ENCODE measurements at places on chromosomes 6 and 20. TPM values are rescaled to one million over a fixed set of nuclear protein-coding genes. Genes with fewer than 3 reads are reported as not detected.
A peak's percentile ranks its signal among the peaks of the same experiment; 100 is the strongest.

The HFE gene
- total RNA-seq = 9.2 TPM

DNA sequence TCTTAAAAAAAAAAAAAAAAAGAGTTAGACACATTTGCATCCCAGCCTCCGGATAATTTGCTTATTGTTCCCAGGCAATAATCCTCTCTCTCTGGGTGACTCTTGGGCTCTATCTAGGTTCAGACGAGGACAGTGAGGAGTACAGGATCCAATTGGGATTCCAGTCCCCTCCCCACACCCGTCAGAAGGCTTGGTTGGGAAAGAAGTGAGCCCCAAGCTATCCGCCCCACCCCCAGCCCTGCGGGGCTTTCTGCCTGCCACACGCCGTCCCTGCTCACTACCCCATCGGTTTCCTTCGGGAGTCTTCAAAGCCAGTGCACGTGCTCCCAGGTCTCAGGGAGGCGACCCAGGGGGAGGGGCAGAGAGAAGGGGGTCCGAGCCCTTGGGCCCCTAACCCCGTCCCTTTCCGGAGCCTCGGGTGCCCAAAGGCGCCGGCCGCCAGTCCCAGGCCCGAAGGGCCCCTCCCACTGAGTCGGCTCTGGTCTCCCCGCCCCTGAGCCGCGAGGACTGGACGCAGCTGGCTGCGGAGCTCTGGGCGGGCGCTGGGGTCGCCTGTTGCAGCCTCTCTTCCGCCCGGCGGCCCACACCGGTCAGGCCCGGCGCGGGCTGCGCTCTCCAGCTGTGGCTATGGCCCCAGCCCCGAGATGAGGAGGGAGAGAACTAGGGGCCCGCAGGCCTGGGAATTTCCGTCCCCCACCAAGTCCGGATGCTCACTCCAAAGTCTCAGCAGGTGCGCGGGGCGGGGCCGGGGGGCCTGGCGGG lies 2.5 kb downstream of the MYMX start:
- DNase-seq = peak; percentile 94

- no peak for DNase-seq
Measured at GRCh38 chr6:168494726-168495125, 53.7 kb downstream of the SMOC2 start.

GRCh38 chr6:170041526-170041925 lies 249.4 kb downstream of the DLL1 start:
- DNase-seq = no peak

GRCh38 chr20:22577515-22578220 lies 6.7 kb downstream of the FOXA2 start:
- DNase-seq = peak; percentile 88

The COL9A1 gene
- not detected for total RNA-seq

GRCh38 chr6:139777202-139777970 lies 402.9 kb upstream of the CITED2 start:
- no peak for DNase-seq

The SPTLC3 gene
- total RNA-seq = 35.3 TPM

GRCh38 chr20:54340667-54341081 lies 132.8 kb downstream of the PFDN4 start:
- no peak for DNase-seq

DNA sequence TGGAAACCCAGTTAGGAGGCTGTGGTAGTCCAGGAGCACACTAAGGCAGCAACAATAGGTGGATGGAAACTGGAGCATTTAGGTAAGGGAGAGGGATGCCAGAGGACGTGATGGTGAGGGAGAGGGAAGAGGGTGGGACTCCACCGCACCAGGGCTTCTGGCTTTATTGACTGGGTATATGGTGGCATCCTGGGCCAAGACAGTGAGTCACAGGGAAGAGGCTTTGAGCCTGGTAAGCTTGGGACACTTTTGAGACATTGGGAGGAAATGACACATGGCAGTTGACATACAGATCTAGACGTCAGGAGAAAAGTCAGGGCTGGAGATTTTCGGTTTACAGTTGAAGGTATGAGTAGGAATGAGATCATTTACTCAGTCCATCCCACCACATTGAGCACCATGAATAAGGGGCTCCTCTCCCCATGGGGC lies 14.9 kb downstream of the NT5E start:
- no peak for DNase-seq

DNA sequence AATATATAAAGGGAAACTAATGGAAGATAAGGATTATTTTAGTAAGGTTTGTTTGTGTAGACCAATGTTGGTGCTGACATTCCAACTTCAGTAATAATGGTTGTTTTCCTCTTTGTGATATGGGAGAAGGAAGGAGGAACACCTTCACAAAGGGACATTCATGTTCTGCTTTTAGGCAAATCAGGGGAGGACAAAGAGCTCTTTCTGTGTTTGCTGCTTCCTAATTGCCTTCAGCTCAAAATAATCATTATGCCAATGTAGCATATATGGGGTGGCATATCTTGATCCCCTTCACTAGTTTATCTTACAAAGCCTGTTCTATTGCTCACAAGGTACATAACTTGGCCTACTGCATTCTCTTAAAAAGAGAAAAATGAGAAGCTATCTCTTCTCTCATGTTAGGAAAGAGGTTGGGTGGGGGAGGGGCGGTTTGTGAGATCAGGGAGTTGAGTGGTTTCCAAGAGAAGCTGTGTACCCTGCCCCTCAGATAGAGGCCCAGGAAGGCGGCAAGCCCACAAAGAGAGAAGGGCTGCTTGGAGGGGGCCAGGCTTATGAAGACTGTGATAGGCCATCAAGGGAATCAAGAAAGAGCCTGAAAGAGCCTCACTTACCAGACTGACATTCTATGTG lies 4.7 kb upstream of the ADGRG6 start:
- no peak for DNase-seq

The NOX3 gene
- total RNA-seq = not detected

The SLCO4A1 gene
- total RNA-seq = 63.3 TPM

The SLC22A3 gene
- 30.6 TPM for total RNA-seq

- no peak for DNase-seq
Measured at GRCh38 chr6:72419966-72420365, 201.9 kb upstream of the KCNQ5 start.

- no peak for DNase-seq
Measured at GRCh38 chr6:82385961-82386360, 22.3 kb downstream of the TPBG start.

GRCh38 chr20:11156922-11157321 lies 483.1 kb upstream of the JAG1 start:
- DNase-seq = no peak

DNA sequence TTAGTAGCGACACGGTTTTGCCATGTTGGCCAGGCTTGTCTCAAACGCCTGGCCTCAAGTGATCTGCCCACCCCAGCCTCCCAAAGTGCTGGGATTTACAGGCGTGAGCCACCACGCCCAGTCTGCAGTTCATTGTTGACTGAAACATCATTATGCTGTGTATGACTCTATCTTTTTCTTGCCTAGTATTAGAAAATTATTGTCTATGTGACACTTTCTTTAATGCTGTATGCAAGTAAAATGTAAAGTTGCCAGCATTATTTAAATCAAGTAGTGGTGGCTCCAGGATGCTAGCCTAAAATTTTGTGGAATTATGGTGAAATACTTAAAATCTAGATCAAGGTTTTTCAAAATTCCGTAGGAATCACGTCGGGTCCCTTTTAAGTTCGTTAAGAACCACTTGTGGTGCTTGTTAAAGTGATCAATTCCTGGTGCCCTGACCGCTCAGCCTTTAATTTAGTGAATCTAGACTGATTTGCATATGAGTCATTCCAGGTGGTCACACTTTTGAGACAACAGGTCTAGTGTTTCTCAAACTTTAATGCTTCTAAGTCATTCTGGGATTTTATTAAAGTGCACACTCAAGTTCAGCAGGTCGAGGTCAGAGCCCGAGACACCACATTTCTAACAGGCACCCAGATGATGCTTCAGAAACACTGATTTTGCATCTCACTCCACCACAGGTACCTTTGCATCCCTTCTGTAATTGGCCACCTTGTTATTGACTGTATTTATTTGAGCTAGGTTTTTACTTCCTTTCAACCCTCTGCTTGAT lies 132.6 kb upstream of the MTHFD1L start:
- DNase-seq = no peak

GRCh38 chr20:62651285-62652021 lies 9.2 kb downstream of the SLCO4A1 start:
- DNase-seq = peak; percentile 78

GRCh38 chr6:156683821-156684220 lies 93.4 kb upstream of the ARID1B start:
- no peak for DNase-seq

- no peak for DNase-seq
Measured at GRCh38 chr20:38355161-38356012, 9.1 kb downstream of the LBP start.

The MUC22 gene
- total RNA-seq = not detected

GRCh38 chr20:43514648-43514999 lies 7.1 kb downstream of the L3MBTL1 start:
- peak; percentile 74 for DNase-seq

The IL20RA gene
- 13.3 TPM for total RNA-seq

DNA sequence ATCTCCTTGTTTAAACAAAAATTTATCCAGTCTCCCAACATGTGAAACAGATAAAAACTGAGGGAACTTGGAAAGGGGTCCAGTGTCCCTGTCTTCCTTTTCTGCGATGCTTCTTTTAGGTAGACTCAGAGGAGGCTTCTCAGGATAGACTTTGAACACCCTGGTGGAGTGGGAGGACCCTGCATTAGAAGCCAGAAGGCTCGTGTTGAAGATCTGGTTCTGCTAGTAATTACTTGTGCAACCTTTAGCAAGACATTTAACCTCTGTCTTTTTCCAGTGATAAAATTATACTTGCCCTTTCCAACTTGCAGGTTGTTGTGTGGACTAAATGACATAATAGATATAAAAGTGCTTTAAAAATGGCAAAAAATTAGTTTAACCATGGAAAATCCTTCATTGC lies 67.1 kb upstream of the PREP start:
- no peak for DNase-seq

The SLC22A16 gene
- total RNA-seq = 0.87 TPM

DNA sequence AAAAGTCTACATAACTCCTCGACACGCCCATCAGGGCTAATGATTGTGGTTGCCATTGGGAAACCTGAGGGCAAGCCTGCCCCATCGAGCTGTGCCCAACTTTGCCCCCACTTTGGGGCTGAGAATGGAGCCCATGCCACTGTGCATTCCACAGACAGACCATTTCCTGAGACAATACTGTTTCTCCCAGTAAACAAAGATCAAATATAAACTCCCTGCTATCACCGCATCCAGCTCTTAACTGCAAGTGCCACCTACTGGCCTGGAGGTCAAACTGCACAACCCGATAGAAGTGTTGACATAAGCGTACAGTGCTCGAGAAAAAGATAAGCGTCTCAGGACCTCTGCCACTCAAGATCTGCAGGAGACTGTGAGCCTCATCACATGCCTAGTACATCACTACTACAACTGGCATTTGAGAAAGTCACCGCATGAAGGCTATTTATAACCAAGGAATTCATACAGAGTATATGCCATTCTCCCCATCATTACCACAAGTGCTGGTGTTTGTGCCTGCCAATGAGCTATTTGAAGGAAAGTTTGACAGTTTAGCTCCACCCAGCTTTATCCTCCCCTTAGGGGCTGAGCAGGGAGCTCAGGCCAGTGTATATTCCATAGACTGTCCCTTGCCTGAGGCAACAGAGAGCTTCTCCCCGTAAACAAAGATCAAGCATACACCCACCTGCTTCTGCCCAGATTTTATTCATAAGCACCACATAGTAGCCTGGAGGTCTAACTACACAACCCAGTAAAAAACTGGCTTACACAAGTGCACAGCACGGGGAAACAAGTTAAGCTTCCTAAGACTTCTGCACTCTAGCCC lies 4.5 kb upstream of the DEFB126 start:
- no peak for DNase-seq

DNA sequence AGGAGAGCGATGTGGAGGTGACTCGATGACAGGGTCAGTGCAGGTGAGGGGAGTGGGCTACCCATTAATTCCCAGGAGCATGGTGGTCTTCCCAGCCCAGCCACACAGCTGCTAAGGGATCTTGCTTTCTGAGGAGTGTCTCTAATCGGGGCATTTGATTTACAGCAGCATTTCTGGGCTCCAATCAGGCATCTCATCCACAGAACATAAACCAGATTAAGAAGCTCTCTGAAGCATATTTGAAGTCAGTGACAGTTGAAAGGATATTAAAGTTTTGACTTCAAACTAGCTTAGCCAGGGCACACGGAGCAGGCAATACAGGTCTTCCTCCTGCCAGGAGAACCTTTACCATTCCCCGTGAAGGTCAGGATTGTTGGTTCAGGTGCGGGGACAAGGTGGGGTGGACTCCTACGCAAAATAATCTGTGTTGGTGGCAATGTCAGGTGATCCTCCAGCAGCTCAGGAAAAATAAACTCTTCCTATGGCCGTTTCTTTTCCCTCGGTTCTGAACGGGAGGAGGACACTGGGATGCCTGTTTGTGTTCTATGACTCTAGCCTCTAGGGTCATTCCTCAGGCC lies 39.9 kb upstream of the ZNF831 start:
- DNase-seq = no peak

- no peak for DNase-seq
Measured at GRCh38 chr6:104404377-104404776, 455.3 kb downstream of the HACE1 start.

- DNase-seq = no peak
Measured at GRCh38 chr6:105499136-105499870, 96.4 kb upstream of the PREP start.

DNA sequence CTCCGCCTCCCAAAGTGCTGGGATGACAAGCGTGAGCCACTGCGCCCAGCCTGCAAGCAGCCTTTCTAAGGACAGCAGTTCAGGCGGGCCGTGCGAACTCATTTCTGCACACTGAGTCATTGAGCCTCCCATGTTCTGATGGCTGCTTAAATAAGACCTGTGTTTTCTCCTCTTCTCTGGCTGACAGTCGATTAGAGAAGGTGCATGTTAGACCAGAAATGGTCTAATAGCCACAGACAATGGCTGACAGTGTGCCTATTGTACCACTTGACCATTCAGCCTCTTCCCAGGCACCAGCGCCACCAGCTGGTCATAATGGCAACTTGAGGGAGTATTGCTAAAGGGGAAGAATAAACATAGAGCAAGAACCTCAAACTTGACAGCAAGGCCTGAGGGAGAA lies 6.2 kb downstream of the CST11 start:
- DNase-seq = no peak

DNA sequence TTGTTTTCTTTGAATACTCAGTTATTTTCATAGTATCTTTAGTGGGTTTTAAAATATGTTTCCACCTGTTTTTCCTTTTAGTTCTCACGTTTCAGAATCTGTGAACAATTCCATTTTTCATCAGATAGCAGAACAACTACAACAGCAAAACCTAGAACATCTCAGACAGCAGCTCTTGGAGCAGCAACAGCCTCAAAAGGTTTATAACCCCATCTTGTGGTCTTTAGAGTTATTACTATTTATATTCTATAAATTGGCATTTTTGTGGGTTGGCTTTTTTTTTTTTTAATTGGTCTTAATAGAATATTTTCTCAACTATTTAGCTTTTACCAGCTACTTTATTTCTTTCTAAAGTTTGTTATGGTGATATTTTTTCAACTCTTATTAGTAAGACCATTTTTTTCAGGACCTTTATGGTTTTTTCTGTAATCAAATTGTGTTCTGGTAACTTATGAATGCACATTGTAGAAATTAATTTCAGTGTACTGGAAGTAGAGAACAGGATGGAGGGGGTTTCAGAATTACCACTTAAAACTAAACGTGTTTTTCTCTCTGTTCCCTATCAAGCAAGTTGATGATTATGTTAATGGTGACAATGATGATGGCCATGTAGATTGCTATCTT lies 72.2 kb downstream of the SCAF8 start:
- DNase-seq = no peak

- no peak for DNase-seq
Measured at GRCh38 chr6:134850721-134851305, 99.1 kb downstream of the ALDH8A1 start.

GRCh38 chr6:63537201-63537958 lies 34.9 kb upstream of the LOC128125822 start:
- DNase-seq = no peak

The HLA-DQA1 gene
- total RNA-seq = 111 TPM

GRCh38 chr20:45976086-45976485 lies 4.1 kb upstream of the ZNF335 start:
- no peak for DNase-seq

The DDO gene
- total RNA-seq = 7.1 TPM

Data from upper lobe of right lung (tissue), 1 donor.